ENCODE measurements at places on chromosomes 13 and 19. TPM values are rescaled to one million over a fixed set of nuclear protein-coding genes. Genes with fewer than 3 reads are reported as not detected.

DNA sequence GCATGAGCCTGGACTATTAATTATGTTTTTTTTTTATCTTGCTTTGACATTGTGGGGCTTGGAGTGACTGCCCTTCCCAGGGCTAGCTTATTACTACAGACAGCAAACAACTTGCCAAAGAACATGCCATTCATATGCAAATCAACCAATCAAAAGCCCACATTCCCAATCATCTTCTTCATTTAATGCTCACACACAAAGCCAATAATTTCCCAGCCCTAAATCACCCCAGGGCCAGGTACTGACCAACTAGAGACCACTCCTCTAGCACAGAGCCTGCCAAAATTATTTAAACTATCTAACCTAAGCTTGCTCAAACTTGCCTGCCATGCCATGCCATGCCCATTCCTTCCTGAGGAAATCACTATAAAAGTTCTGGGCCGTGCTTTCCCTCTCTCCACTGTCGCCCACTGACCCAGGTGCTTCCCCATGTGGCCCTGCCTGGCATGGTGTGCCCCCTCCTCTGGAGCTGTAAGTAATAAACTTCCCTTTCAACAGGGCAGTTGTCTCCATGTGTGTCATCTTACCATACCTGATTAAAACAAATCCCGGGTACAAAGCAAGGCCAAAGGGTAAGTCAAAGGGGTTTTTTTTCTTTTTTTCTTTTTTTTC is 15.7 kb downstream of the PBX4 start:
- no peak for DNase-seq

- no peak for DNase-seq
Measured at GRCh38 chr19:18390065-18390907, 4.3 kb downstream of the GDF15 start.

DNA sequence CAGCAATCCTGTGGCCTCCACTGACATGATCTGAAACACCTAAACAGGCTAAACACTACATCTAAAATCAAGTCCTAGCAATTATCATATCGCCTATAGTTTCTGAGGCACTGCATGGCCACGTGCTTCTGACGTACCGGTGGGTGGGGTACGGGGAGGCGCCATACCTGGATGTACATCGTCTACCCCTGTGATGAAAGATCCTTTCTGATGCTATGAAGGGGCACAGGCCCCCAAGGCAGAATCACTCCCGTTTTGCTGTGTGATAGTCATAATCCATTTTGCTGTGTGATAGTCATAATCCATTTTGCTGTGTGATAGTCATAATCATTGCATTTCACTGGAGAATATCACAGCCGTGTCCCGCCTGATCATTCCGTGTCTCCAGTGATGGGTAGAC is 118.7 kb upstream of the SOX1 start:
- no peak for DNase-seq

DNA sequence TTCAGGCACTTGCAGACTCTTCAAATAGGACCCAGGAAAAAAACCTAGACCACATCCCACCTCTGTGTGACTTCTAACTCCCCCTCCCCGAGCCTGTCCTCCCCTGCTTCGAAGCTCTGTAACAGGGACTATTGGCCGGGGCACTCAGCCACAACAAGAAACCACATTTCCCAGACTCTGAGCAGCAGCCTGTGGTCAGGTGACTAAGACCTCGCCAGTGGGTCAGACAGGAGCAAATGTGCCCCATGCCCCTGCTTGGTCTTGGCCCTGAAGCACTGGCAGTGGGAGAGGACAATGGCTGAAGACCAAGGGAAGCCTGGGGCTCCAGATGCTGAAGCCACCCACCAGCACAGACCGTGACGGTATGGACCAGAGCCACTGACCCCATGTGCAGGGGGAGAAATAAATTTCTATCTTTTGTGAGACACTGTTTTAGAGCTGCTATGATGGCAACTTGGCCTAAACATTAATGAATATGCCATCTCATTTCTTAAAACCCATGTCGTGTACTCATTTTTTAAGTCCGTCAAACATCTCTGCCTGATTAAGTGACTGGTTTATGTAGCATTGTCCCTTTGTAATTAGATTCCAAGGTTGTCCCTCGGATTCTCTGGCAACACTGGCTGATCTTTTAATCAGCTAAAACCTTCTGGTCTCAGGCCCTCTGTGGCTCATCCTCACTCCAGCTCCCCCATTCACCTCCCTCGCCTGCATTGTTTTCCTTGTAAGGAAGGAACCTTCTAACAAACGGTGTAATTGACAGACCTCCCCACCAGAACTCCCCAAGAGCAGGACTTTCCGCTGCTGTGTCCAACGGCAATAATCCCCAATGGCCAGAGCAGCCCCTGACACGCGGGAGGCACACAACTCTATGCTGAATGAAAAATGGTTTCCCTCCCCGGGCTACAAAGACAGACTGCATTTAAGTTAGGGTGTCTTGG is 98.4 kb downstream of the STK24 start:
- peak; percentile 50 for DNase-seq

HIF3A gene
- total RNA-seq = 54.2 TPM

- DNase-seq = no peak
Measured at GRCh38 chr13:94173312-94173854, 306.1 kb downstream of the DCT start.

DNA sequence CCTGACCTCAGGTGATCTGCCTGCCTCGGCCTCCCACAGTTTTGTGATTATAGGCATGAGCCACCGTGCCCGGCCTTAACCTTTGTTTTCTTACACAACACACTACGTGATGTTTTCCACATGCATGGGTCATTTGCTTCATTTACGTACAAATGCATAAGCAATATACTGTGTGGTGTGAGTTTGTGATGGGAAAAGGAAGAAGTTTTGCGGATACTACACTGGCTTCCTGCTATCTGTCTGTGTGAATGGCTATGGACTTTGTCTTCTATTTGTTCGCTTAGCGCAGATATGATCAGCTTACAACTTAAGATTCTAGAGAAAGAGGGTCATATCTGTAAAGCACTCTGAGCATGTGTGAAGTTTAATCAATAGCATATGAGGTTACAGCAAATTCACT is 5.5 kb upstream of the ALOX5AP start:
- DNase-seq = no peak

DNA sequence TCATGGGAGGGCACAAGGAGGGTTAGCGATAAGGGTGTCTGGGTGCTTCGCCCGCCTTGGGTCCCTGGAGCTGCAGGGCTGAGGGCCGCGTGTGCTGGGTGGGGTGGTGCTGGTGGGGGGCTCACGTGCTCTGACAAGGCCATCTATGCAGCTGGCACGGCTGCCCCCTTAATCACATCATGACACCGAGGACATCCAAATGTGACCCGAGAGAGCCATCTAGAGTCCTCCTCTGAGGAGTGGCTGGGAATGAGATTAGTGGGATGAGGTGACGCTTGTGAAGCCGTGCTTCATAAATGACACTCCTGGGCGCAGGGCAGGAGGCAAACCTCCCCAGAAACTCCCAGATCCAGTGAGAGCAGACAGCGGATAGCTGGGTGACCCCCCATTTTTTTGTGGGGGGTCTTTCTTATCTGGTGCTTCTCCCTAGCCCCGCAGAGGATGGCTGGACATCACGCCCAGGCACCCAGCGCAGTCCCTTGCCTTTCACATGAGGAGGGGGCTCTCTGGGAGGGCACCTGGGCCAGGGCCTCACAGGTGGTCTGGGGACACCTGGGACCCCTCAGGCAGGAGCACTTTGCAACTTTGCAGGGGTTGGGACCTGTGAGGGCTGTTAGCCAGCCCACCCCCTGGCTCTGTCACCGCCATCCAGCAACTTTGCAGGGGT is 6.6 kb downstream of the FZR1 start:
- no peak for DNase-seq

DNA sequence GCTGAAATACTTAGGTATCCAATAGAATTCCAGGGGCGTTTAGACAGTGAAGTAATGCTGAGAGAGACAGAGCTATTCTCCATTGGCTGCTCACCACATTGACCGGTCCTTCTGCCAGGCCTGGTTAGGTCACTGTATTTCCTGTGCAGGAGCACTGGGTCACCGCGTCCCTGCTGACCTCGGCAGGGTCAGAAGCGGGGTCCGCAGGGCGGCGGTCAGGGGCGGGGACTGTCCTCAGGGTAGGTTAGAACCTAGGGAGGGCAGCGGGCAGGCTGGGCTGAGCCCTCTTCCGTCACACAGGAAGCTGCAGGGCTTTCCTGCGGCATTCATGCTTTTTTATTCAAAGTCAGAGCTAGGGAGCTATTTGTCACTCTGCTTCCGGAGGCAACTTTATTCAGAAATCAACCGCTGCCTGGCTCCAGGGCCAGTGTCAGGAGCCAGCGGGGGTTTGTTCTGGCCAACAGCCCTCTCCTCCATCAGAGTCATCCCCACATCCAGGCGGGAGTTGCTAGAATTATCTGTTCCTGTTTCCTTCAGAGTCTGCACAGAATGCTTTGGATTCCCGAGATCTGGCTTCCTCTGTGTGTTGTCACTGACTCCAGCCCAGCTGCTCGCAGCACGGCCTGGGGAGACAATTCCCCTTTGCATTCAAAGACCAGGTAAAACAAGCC is 81.2 kb upstream of the WASF3 start:
- peak; percentile 41 for DNase-seq

HSH2D gene
- not detected for total RNA-seq

GRCh38 chr13:101258071-101258470 is 158.2 kb downstream of the NALCN start:
- DNase-seq = no peak

DNA sequence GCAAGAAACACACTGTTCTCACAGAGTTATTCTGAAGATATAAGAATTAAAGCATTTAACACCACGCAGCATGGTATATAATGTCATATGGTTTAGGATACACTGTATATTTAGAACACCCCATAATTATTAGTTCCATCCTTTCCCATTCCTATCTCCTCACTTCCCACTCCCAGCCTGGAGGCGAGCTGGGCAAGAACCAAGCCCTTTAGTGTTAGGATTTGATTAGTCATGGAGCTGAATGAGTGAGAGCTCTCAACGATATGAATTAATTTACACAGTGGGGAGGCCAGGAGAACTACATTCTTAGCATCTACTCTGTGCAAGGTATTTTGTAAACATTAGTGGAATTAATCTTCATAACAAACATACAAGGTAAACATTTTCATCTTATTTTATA is 934.3 kb downstream of the DIAPH3 start:
- DNase-seq = no peak

- DNase-seq = no peak
Measured at GRCh38 chr19:46385636-46386035, 27.7 kb downstream of the CCDC8 start.

JAK3 gene
- 30.9 TPM for total RNA-seq

ZNF667 gene
- 3.4 TPM for total RNA-seq

ZNF681 gene
- 6.4 TPM for total RNA-seq

APBA3 gene
- 23.8 TPM for total RNA-seq

DNA sequence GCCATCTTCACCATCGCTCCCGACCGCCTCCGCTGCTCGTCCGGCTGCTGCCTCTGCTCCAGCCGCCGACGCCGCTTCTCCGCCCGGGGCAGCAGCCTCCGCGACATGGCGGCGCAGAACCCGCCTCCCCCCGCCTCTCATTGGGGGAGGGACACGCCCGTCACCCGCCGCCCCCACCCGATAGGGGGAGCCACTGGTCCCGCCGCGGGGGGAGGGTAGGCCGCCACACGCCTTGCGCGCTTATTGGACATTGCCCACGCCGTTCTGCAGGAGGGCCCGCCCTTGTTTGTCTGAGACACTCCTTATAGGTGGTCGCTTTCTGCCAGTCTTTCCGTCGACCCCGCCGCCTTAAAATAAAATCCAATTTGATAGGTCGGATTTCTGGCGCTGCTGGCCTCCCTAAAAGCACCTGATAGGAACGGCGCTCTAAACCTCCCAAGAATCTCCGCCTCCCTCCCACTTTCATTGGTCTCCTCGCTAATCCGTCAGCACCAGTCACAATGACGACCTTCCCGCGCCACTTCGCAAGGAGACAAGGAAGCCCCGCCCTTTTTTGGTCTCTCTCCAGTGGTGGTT is at the start of gene HNRNPL:
HNRNPL (minus strand) TSS at position 127 of the 576 bp plus-strand sequence; CDS start at position 107, 20 bp downstream.
- peak; percentile 99 for DNase-seq

DNA sequence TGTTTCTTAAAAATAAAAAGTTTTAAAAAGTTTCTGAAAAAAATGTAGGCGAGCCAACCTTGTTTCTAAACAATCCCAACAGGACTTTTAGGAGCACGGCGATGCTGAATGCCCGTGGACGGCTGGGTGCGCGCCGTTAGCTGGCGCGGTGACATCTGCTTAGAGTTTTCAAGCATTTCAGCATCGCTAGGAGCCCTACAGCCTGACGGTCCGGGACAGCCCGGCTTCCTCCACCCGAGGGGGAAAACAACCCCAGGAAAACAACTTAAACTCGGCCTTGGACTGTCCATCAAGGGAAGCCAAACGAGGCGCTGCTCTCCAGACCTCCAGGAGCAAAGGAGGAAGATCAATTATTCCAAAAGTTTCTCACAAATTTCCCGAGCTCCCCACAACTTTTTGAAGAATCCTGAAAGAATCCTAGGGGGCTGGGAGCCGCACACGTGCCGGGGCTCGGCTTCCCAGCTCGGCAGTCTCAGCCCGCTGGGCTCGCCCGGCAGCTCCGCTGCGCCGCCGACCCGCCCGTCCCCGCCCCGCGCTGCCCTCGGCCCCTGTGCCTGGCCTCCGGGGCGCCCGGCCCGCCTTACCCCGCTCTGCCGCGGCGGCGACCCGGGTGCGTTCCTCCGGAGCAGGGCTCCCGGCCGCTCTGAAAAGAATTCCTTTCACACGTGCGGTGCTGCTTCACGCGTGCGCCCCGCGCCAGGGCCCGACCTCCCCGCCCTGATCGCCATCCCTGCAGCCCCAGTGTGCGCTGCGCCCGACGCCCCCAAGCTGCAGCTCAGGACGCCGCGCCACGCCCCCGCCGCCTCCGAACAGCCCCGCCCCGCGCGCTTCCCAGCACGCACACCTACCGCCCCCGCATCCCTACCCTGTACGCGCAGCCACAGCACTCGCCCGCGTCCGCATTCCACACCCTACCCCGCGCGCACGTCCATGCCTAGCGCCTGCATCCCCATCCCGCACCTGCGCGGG is at the start of gene GJA3:
GJA3 (minus strand) TSS at position 747 of the 969 bp plus-strand sequence. CDS start 17,764 bp downstream, outside the sequence.
- peak; percentile 21 for DNase-seq

ACTMAP gene
- 24.6 TPM for total RNA-seq

GRCh38 chr13:42345367-42345766 is 73.4 kb downstream of the AKAP11 start:
- no peak for DNase-seq

- no peak for DNase-seq
Measured at GRCh38 chr13:78468621-78469020, 134.7 kb downstream of the POU4F1 start.

NCAN gene
- total RNA-seq = 0.05 TPM

DNA sequence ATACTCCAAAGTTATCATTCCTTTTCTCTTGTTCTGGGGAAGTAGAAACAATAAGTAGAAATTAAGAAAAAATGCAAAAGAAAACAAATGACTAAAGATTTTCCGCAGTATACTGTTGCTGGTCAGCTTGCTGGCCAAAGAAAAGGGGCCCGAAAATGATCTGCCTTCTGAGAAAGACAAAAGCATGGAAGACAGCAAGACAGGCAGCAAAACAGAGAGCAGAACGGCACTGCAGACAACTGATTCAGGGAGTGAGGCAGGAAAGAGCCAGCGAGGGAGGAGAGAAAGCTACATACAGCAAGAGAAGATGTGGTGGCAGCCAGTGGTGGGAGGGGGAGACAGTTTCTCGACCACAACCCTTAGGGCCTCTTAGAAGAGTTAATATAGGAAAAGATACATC is 5.3 kb upstream of the DOCK9 start:
- no peak for DNase-seq

SYNGR4 gene
- not detected for total RNA-seq
